ENCODE measurements at places on chromosomes 3 and 15.
A peak's percentile ranks its signal among the peaks of the same experiment; 100 is the strongest.

DNA sequence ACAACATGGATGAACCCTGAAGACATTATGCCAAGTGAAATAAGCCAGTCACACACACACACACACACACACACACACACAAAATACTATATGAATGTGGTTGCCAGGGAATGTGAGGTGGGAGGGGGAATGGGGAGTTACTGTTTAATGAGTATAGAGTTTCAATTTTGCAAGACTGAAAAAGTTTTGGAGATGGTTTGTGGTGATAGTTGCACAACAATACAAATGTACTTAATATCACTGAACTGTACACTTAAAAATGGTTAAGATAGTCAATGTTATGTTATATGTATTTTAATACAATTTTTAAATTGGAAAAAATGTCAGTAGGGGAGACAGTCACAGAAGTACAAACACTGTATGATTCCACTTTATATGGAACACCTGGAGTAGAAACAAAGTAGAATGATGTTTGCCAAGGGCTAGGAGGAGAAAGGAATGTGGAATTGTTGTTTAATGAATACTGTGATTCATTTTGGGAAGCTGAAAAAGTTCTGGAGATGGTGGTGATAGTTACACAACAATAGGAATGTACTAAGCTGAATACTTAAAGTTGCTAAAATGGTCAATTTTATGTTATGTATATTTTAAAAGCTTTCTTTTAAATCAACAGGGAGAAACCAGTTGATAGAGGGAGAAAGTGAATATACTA lies 76.6 kb downstream of the RPL39L start:
- DNase-seq, result no peak

- no peak for DNase-seq
Measured at GRCh38 chr15:74130155-74130848, at the start of gene ISLR2. Gene ISLR2, plus strand, starts transcription at chr15:74130586. Its CDS starts 2,169 bp downstream, at chr15:74132755.

GRCh38 chr3:36428445-36428844 lies 48.1 kb downstream of the STAC start:
- DNase-seq, result no peak

GRCh38 chr3:11627612-11628011 lies 16.1 kb downstream of the VGLL4 start:
- no peak for DNase-seq

DNA sequence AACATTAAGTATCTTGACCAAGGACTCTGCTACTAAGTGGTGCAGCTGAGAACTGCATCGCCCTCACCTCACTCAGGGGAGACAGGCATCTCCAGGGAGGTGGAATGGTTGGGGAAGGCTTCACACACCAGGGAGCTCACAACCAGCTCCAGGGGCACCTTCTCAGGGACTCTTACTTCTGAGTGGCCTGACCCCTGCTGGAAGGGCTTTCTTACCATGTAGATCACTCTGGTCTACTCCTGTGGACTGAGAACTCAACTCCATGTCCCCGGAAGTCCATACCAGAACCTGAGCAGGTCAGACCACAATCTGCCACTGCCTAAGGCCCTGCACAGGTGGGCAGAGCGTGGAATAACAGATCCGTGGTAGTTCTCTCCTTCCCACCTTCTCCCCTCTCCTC lies 140.5 kb downstream of the TLE3 start:
- DNase-seq, result no peak

DNA sequence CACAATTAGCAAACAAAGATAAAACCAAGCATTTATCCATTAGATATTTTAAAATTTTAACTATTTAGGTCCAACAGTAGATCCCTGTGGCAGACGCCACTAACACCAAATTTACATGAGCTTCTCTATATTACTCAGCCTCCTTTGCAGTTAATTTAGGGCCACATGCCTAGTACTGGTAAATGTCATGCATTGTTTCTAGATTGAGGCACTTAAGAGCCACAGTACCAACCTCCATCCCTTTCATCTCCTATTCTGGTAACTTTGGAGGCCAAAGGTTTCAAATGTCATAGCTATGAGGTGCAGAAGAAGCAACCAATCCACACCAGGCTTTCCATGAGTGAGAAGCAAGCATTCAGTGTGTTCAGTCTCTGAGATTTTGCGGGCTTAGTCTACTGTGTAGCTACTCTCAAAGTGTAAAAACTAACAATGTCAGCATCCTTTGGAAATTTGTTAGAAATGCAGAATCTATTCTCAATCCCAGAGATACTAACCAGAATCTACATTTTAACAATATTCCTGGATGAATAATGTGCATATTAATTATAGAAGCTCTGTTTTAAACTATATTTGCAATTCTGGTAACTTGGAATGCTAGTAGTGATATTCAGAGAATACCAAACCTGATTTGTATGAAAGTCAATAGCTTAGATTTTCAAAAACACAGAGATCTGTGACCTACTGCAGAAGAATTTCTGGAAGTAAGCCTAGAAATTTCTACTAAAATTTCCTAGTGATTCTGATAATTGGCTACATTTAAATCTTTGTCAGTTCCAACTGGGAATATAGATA lies 206.3 kb upstream of the CD96 start:
- no peak for DNase-seq

DNA sequence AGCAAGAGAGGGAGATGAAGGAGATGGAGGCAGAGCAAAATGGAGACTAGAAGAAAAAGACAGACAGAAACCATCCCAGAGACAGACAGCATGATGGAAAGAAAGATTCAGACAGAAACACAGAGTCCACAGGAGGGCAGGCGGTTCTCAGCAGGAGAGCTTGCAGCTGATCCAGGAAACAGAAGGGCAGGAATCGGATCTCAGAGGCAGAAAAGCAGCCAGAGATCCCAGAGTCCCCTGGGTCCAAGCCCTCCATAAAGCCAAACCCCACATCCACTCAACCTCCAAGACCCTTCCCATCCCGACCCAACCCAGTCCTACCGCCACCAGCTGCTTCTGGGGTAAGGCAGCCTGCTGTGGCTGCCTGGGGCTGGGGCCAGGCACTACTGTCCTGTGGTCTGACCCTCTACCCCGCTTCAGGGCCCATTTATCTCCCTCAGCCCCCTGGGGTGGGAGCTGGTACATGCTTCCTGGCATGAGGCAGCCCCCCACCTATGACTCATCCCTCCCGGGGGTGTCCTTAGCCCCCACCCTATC lies at the start of gene UCN2:
Gene UCN2 (minus strand): TSS at position 400 of the 537 bp plus-strand sequence. CDS start 657 bp downstream, outside the sequence.
- no peak for DNase-seq

DNA sequence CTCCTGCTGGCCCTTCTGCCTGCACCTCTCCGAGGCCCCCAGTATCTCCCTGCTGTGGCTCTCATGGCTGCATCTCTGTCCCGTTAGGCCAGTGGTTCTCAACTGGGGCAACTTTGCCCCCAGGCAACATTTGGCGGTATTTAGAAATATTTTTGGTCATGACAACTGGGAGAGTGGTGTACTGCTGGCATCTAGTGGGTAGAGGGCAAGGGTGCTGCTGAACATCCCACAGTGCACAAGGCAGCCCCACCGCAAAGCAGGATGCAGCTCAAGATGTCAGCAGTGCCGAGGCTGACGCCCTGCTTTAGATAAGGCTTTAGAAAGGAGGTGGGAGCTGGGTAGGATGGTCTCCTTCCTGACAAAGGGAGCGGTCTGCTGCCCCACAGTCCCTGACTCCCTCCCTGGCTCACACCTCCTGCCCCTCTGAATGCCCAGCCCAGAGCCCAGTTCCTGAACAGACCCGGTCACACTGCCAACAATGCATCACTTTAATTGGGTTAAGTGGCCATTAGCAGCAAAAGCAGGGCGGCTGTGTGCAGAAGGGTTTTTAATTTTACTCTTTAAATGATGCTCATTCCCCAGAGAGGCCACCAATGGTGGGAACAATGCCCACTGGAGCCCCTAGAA lies 68.8 kb upstream of the TMEM115 start:
- DNase-seq, result no peak

DNA sequence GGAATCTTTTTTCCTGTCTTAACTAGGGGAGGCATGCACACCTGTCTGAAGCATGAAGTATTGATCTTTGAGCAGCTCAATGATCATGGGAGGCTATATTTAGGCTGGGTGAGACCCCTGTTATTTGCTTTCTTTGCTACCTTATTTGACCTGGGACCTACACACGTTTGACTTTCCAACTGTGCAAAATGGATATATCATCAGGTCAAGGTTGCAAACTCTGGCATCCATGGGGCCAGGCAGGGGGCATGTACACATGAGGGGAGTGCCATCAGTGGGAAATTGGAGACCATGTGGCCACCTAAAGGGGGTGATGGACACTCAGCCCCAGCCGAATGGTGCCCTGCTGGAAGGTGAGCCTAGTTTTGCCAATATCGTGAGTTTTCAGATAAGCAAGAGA lies 174.2 kb downstream of the FEZF2 start:
- no peak for DNase-seq

DNA sequence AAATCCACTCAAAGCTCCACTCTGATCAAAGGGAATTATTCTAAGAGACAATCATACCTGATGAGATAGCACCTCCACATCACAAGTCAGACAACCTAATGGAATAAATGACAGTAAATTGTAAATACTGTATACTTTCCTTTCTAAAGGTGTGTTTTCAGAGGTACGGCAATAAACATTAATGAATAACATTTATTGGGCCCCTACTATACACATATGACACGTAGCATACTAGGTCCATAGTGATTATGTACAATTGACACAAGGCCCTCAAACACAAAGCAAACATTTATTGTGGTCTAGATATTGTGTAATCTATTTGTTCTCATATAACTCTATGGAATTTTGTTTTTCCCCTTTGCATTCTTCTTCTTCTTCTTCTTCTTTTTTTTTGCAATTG lies 429.8 kb downstream of the FOXP1 start:
- DNase-seq, result no peak

- no peak for DNase-seq
Measured at GRCh38 chr15:35000511-35000910, 12.4 kb upstream of the ZNF770 start.

DNA sequence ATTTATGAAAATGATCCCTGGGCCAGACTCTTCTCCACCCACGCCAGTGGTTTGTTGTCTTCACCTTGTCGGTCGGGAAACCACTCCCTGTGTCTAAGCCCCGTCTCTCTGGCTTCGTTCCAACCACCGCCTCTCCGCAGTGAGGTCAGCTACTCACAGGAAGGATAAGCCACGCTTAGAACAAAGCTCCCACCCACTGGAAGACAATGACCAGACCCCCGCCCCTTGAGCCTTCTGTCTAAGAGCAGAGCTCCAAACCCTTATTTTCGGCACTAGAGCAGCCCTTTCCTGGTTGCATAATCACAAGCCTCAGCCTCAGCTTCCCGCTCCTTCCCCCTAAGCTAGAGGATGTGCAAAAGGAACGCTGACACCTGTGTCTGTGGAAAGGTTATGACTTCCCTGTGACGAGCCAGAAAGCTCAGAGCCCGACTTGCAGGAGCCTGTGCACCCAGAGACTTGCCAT lies 114.9 kb upstream of the MEF2A start:
- peak; percentile 28 for DNase-seq

DNA sequence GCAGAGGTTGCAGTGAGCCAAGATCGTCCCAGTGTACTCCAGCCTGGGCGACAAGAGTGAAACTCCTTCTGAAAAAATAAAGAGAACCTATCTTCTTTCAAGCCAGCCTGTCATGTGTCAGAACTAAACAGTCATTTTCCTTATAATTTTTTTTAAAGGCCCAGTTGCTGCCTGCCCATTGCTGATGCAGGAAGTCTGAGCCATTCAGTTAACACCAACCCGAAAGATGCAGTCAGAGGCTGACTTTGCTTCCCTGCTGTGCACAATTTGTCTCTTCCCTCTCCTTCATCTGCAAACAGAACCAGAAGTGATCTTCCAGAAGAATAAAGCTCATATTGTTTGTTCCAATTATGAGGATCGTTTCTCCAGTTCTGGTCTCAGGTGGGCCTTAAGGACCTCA lies 220.6 kb downstream of the SLCO3A1 start:
- no peak for DNase-seq

All from NCI-H345 (cell line).